ENCODE measurements at places on chromosomes 2 and 18. TPM values are rescaled to one million over a fixed set of nuclear protein-coding genes. Genes with fewer than 3 reads are reported as not detected.

The AQP12A gene
- total RNA-seq, result not detected

The MOB1A gene
- total RNA-seq, result 56.8 TPM

GRCh38 chr18:47113796-47114540, 36.3 kb downstream of the HDHD2 start:
- H3K27me3 ChIP-seq, result no peaks in the 10 kb centered on the region
- DNase-seq, result no peak
- no peaks in the 10 kb centered on the region for H3K4me1 ChIP-seq

The RIT2 gene
- not detected for total RNA-seq

The RSAD2 gene
- 0.32 TPM for total RNA-seq

The SPEG gene
- 390 TPM for total RNA-seq

DNA sequence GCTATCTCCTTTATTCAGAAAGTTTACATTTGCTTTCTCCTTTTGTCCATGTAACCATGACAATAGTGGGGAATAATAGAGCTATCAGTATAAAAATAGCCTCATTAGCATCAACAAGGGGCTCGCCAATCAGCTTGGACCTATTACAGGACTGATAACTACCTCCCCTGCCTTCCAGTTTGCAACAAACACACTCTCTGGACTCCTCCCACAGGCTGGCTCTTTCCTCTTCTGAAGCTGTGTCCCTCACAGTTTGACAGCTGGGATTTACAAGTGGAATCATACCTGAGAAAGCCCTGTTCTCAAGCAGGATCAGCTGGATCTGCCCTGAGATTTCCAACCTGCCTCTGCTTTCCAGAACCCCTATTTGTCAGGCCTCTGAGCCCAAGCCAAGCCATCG, 162.5 kb downstream of the GRB14 start:
- H3K27me3 ChIP-seq, result no peaks in the 10 kb centered on the region
- H3K4me3 ChIP-seq, result no peak overlapping the region
- H3K36me3 ChIP-seq, result no peaks in the 10 kb centered on the region
- DNase-seq, result no peak
- H3K27ac ChIP-seq, result no peak overlapping the region
